Activated T-helper 9 cell treated with anti-CD3 and anti-CD28 coated beads, Interleukin-2, amount 50 U/mL, for 16 hours (primary cell): ENCODE measurements at places on chromosomes 2 and 18.

GRCh38 chr2:101047075-101047766, 45.1 kb downstream of the RPL31 start:
- DNase-seq, result no peak

DNA sequence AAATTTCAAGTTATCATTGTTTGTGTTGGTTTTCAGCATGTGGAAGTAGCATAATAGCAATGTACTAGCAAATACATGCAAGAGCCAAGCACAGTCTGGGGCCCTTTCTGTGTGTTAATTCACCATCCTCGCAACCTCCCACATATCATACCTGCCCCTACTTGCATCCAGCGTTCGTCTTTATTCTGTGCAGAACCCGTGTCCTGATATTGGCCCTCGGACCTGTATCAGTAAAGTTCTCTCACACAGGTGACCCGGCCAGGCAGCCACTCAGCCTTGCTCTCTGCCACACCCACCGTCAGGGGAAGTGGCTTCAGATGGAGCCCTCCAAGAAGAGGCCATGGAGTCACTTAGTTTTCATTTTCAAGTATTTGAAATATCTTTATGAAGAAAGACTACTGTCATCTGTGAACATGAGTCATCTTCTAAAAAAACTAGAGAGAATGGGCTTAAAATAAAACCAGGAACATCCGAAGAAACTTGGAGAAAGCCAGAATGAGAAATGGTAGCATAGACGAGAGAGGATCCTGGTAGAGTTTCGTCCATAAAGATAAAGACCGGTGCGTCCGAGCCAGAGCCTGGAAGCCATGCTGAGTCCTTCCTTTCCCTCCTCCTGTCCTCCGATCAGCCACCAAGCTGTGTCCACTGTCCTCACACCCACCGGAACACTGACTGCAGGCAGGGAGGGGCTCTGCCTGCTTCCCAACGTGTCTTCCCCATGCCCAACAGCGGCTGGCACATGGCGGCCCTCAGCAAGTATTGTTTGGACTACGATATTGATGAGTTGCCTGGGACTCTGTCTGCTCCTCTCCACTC, 57.3 kb upstream of the RPL31 start:
- no peak for DNase-seq

DNA sequence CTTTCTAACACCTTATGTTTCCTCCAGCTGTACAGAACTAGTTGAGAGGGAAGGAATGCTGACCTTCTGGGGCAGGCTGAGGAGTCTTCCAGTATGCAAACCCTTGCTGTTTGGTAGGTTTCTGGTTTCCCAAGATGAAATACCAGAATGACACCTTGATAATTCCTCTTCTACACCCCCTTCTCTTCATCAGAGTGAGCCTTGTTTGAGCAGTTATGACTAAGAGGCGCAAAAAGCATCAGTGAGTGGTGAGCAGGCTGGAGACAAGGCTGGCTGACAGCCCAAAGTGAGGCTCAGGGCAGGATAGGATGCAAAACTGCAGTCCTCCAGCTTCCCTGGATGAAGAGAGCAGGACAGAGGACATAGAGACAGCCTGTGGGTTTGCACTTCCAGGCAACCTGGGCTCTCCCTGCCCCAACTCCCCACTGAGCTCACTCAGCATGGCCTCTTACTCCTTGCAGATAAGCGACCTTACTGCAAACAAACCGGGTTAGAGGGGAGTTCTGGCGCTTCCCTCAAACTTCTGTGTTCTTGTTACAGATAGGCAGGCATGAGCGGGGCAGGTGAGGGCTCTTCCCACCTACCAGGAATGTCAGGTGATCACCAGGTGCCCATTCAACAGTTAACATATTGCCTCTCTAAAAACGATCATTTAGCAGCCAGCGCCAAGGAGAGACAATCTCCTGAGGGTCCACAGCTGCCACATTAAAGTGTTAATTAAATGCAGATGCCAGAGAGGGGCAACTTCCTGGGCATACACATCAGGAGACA, 5.4 kb downstream of the MPPE1 start:
- DNase-seq, result no peak

GRCh38 chr2:217833439-217833838, 169.4 kb downstream of the TNS1 start:
- no peak for DNase-seq

GRCh38 chr2:136281281-136282114, 163.5 kb upstream of the CXCR4 start:
- peak; percentile 23 for DNase-seq

DNA sequence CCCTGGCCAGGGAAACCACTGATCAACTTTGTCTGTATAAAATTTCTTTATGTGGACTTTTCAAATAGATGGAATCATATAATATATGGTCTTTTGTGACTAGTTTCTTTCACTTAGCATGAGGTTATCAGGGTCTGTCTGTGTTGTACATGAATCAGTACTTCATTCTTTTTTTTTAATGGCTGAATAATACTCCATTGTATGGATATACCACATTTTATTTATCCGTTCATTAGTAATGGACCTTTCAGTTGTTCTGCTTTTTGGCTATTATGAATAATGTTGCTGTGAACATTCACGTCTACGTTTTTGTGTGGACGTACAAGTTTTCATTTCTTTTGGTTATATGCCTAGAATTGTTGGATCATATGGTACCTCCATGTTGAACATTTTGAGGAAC, 69.1 kb upstream of the GAREM2 start:
- no peak for DNase-seq

- DNase-seq, result no peak
Measured at GRCh38 chr2:9251154-9252001, 44.8 kb downstream of the ASAP2 start.

- DNase-seq, result no peak
Measured at GRCh38 chr2:46313063-46313462, 15.9 kb downstream of the EPAS1 start.

DNA sequence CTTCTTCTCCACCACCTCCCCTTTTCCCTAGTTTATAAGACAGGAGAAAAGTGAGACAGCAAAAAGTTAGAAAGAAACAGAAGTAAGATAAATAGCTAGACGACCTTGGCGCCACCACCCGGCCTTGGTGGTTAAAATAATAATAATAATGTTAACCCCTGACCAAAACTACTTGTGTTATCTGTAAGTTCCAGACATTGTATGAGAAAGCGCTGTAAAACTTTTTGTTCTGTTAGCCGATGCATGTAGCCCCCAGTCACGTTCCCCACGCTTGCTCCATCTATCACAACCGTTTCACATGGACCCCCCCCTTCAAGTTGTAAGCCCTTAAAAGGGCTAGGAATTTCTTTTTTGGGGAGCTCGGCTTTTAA, 1.5 kb upstream of the BUB1 start:
- DNase-seq, result no peak

DNA sequence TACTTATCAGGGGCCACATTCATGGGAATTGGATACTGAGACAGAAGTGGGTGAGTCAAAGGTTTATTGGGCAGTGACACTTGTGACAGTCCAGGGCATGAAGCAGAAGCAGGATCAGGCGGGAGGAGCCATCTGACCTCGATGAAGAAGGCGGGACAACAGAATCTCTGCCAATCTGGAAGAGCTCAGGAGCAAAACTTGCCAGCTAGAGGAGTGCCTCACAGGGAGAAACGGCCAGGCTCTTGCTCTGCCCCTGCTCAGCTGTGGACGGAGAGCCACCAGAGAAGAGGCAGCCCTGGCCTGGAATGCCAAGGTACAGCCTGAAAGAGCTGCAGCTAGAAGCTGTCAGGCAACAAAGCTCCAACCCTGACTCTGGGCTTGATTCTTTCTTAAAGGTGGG, 16.9 kb downstream of the DAW1 start:
- no peak for DNase-seq

- no peak for DNase-seq
Measured at GRCh38 chr2:204051476-204051875, 114.9 kb downstream of the ICOS start.

DNA sequence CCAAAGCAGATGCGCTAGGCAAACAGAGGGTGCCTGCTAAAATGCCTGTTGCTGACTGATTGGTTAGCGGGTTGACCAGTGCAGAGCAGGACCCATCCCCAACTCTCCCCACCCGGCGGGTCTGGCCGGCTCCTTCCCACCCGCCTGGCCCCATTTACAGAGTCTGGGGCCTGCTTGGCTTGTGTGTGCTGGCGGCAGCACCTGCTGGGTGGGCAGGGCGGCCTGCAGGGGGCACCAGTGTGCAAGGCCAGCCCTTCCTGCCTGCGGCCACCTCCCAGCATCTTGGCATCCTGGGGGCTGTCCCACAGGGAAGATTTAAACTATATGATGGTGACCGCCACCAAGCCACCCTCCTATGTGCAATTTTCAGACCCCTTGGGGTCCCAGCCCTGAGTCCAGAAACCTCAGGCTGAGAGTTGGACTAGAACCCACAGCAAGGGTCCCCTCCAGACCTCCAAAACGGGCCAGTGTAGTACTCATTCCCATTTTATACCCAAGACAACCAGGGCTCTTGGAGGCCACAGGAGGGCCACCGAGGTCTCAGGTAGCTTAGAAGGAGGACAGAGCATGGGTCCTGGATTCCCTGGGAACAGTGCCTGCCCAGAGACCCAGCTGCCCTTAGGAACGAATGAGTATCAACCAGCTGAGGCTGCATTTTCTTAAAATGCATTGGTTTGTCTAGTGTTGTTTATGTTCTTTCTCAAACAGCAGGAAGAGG, 173.6 kb downstream of the SMAD7 start:
- DNase-seq, result peak; percentile 56

GRCh38 chr18:63539904-63540510, 2.2 kb upstream of the SERPINB12 start:
- DNase-seq, result no peak

DNA sequence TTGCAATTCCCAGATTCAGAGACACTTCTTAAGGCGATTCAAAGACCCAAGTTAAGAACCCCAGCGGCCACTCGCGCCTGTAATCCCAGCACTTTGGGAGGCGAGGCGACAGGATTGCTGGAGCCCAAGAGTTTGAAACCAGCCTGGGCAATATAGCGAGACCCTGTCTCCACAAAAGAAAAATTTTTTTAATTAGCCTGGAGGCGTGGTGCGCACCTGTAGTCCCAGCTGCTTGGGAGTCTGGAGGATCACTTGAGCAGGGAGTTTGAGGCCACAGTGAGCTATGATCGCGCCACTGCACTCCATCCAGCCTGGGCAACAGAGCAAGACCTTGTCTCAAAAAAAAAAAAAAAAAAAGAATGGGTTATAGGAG, 585 bp upstream of the ANAPC1 start:
- no peak for DNase-seq

- no peak for DNase-seq
Measured at GRCh38 chr2:163259489-163259888, 420.9 kb upstream of the KCNH7 start.

GRCh38 chr2:83615511-83615910, 843.6 kb downstream of the SUCLG1 start:
- DNase-seq, result no peak

GRCh38 chr18:68780802-68781635, 16.9 kb upstream of the CCDC102B start:
- no peak for DNase-seq

- DNase-seq, result no peak
Measured at GRCh38 chr2:54088719-54089118, 26.7 kb upstream of the ACYP2 start.

GRCh38 chr2:105934467-105934866, 189.8 kb downstream of the NCK2 start:
- DNase-seq, result no peak

DNA sequence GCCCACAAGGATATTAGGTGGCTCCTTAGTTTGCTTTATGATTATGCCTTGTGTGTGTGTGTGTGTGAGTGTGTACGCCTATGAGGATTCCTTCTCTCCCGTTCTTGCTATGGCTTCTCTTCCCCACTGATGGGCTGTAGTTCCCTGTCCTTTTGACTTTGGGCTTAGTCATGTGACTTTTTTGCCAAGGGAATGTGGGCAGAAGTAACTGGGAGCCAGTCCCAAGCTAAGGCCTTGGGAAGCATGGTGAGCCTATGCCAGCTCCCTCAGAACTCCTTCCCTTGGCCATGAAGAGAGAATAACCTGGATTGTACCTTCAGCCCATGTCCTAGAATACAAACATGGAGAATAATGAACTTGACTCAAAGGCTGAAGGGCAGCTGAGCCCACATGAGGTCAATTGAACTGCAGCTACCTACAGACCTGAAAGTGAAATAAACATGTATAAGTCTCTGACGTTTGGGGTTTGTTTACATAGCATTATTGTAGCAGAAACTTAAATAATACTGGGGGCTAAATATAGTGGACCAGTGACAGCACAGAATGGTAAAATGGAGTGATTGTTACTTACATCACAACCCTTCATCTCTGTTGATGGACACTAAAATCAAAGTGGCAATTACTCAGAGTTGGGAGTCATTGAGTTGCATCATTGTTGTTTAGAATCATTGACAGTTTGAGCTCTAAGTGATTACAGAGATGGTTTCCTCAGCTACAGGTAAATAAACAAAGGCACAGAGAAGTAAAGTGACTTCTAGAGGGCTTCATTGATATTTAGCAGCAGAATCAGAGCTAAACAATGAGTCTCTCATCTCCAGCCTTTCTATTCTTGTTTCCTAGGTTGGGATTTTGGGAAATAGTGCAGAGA, 15.3 kb upstream of the IL36G start:
- DNase-seq, result no peak
